ENCODE measurements at places on chromosomes 13 and 19.

DNA sequence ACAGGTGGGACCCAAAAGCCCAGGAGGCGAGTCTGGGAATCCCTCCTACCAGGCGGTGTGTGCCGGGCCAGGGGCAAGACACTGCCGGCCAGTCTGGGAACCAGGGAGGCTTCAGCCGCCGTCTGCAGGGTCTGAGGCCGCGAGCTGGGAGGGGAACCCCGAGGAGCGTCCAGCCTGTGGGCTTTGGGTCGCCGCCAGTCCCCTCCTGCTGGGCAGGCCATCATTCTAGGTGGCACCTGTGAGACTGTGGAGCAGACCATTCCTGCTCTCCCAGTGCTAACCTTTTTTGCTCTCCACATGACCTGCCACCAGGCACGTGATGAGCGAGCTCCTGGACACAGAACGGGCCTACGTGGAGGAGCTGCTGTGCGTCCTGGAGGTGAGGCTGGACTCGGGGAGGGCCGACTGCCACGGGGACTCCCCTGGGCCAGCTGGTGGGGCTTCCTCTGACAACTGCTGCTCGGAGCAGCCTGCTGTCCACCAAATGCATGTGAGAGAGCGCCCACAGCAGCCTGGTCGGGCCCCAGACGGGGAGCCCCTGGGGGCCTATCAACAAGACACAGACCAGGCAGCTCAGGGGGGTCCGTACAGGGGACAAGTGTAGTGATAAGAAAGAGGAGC lies 24.6 kb upstream of the F7 start:
- no peak for DNase-seq

DNA sequence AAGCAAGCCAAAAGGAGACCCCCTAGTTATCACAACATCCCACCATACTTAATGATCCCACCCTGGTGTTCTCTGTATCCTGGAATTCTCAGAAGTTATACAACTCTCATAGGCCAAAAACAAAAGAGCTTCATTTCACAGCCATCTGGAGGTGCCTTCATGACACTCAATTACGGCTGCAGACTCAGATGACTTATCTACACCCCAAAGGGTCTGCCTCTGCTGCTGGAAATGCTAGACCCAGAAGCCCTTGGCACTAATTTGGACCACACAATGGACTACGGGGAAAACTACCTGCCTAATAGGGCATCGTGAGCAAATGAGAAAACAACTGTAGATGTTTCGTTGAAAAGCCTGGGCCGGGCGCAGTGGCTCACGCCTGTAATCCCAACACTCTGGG lies 40.2 kb downstream of the BRD4 start:
- no peak for DNase-seq

- no peak for DNase-seq
Measured at GRCh38 chr13:83201506-83201905, 680.8 kb downstream of the SLITRK1 start.

- no peak for DNase-seq
Measured at GRCh38 chr13:59266478-59267063, 897.2 kb downstream of the DIAPH3 start.

DNA sequence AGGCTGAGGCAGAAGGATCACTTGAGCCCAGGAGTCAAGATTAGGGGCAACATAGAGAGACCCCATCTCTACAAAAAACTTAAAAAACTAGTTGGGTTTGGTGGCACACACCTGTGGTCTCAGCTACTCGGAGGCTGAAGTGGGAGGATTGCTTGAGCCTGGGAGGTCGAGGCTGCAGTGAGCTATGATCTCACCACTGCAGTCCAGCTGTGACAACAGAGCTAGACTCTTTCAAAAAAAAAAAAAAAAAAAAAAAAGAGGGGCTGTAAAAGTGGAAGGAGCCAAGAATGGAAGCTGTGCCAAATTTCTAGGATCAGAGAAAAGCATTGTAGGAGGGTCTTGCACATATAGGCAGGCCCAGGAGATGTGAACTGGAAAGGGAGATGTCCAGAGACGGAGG lies 9.6 kb downstream of the DNASE2 start:
- no peak for DNase-seq

- no peak for DNase-seq
Measured at GRCh38 chr19:4678881-4679790, 9.0 kb upstream of the MYDGF start.

- DNase-seq = no peak
Measured at GRCh38 chr19:53057904-53058580, 13.5 kb downstream of the ERVV-2 start.

DNA sequence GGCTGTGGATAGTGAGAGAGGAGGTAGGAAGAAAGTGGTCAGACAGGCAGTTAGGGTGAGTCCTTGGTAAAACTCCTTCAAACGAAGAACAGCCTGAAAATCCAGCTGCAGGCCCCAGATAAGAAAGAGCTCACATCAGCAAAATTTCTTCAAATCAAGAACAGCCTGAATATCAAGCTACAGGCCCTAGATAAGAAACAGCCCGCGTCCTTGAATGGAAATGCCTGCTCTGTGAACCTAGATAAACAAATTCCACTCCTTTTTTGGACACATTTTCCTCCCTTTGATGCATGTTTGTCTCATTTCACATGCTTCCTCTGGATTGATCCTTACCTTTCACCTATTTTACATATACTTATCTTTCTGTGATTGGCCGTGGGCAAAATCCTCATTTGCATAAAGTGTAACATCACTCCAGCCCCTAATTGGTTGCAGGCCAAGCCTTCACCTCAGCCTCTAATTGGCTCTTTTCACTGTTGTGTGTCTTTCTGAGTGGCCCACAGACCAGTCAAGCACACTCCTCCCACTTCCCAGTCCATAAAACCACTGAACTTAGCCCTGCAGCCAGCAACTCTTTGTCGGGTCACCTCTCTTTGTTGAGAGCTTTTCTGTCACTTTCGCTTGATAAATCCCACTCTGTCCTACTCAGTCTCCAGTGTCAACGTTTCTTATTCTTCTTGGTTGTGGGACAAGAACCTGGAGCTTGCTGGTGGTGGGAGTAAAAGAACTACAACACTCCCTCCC lies 6.0 kb upstream of the SULT2A1 start:
- no peak for DNase-seq

GRCh38 chr19:39115105-39115847 lies 10.3 kb upstream of the PAK4 start:
- DNase-seq = no peak

DNA sequence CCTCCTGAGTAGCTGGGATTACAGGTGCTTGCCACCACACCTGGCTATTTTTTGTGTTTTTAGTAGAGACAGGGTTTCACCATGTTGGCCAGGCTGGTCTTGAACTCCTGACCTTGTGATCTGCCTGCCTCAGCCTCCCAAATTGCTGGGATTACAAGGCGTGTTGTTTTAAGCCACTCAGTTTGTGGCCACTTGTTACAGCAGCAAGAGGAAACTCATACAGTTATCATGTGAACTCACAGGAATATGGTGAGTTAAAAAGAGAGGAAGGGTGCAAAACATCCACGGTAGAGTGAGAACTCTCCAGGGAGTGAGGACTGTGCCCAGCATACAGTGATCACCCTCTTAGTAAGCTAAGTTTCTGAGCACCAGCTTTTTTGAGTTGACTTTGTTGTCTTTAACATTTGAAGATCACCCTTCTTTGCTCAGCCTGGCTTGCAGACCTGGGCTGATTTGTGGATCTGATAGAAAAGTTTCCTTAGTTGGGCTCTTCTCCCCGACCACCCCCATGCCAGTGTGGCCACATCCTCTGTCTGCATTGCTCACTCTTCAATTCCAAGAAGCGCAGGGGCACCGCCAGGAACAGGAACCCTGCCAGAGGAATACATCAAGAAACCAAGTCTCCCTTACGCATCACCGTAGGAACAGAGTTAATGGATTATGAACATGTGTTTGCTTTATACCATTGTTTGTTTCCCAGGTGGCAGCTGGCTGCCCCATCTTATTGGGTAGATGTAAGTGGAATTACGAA lies 16.0 kb downstream of the ALOX5AP start:
- DNase-seq = no peak

GRCh38 chr13:25267715-25268114 lies 19.6 kb downstream of the MTMR6 start:
- no peak for DNase-seq

- no peak for DNase-seq
Measured at GRCh38 chr13:29131881-29132668, 311.9 kb downstream of the MTUS2 start.

GRCh38 chr19:3535235-3535535 lies 3.8 kb upstream of the TEKTIP1 start:
- DNase-seq = no peak

GRCh38 chr13:114005206-114005724 lies 31.4 kb upstream of the C13orf46 start:
- DNase-seq = no peak

DNA sequence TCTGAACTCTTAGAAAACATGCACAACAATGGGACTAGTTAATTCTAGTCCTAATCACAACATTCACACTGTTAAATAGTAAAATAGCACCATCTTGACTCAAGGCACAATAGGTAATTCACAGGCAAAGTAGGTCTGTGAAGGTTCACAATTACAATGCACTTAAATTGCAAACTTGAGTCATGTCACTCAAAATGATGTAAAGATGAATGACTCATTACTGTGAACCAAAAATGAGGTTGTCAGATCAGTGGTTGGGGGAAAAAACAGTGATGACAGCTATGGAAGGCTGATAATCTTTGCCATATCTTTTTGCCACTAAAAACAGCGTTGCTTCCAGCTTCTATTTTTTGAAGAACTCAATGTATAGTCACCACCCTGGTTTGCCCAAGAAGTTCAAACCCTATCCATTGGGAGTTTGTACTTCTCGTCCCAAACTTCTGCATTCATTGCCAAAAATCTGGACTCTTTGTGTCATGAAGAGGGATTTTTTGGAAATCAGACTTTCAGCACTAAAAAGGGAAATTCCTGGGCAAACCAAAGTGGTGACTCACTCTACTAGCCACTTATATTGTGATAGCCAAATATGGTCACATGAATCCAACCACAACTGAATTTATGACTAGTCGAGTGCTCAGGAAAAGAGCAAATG lies 200.9 kb upstream of the TMTC4 start:
- DNase-seq = no peak

DNA sequence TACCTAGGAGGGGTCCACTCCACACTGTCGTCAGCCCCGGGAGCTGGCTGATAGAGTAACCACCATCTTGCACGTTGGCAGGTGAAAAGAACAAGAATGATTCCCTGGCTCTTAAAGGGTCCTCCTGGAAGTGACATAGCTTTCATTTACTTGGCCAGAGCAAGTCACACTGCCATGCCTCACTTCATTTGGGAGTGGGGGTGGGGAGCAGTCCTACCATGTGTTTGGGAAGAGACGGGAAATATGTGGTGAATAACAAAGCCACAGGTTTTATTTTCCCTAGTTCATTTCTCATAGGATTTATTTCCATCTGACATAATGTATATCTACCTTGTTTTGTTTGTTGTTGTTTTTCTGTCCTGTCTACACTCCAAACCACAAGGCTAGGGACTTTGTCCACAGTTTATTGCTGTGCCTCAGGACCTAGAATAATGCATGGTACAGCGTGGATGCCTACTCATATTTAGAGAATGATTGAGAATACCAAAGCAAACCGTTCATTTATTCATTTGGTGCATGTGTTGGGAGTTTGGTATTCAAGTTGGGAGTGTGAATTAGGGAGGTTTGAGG lies 26.8 kb downstream of the UBAC2 start:
- no peak for DNase-seq

DNA sequence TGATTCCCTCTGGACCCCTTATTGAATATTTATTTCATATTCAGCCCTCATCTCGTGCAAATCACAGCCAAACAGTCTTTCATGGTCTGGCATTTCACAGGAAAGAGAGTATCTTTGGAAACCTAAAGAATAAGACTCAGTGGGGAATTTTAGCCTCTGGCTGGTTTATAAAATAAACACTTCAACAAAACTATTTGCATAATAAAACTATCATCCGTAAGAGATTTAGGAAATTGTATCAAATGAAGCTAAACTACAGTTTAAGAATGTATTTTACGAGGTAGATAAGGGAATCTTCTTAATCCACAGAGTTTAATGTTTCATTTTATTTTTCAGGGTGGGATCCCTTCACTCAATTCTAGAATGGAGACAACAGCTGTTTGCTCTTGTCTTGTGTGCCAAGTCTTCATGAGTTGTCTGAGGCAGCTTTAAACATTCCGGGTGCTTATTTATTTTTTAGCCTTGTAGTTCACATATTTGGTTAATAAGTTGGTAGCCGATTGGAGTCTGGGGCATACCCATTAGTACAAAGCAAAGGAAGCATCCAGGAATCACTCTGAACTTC lies 634.4 kb upstream of the KLF12 start:
- DNase-seq = no peak

DNA sequence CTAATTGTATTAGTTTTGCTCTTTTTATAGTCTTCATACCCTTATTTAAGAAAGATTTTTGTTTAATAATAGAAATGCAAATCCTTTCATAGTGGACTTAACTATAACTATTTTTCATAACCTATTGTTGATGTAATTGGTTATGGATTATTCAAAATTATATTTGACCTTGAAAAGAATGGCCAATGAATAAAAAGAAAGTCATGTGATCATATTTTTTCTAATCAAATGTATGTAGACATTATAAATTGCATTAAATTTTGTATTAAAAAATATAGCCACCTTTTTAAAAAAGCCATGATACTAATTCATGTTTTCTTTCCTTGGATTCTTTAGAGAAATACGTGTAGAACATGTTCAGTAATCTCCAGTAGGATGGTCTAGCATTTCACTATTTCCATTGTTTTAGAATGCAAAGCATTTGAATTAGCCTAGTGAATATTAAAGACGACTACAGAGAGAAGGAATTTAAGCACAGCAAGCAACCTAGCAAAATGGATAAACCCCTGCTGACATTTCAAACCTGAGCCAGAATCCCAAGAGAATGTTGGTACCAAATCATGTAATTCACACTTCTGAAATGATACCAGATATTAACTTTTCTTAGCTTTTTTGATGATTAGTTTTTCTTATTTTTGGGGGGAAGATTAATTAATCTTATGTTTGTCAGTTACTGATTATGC lies 1297.4 kb upstream of the MIR17HG start:
- no peak for DNase-seq

GRCh38 chr19:47765523-47766358 lies 12.8 kb upstream of the SELENOW start:
- DNase-seq = peak; percentile 33

GRCh38 chr13:80873589-80873988 lies 532.7 kb upstream of the SPRY2 start:
- no peak for DNase-seq

GRCh38 chr19:21856773-21857514 lies 21.0 kb upstream of the ZNF43 start:
- DNase-seq = no peak

- DNase-seq = no peak
Measured at GRCh38 chr19:13840305-13841085, 36.4 kb upstream of the NANOS3 start.

- no peak for DNase-seq
Measured at GRCh38 chr19:52584736-52585440, 14.8 kb downstream of the ZNF701 start.

GRCh38 chr13:74110053-74110452 lies 24.2 kb downstream of the KLF12 start:
- no peak for DNase-seq

Data from activated naive CD4-positive, alpha-beta T cell (primary cell).